ENCODE measurements at places on chromosomes 1 and 21. TPM values are rescaled to one million over a fixed set of nuclear protein-coding genes. Genes with fewer than 3 reads are reported as not detected.

Gene DLGAP3
- not detected for total RNA-seq

Gene RXRG
- 43.3 TPM for total RNA-seq

Gene BTBD19
- total RNA-seq, result 5.0 TPM

Gene OR2T11
- total RNA-seq, result not detected

Gene SH2D1B
- 0.62 TPM for total RNA-seq

Gene SLC2A1
- 124 TPM for total RNA-seq

Gene FCRLA
- 1.4 TPM for total RNA-seq

Gene LRRC3
- total RNA-seq, result 2.4 TPM

Gene KCNA2
- 4.8 TPM for total RNA-seq

Gene UBXN10
- 0.51 TPM for total RNA-seq

Gene PSMG1
- 15.5 TPM for total RNA-seq

Gene TEDDM1
- total RNA-seq, result not detected

Gene TNFRSF25
- total RNA-seq, result 33.0 TPM

Gene UTS2
- not detected for total RNA-seq

Gene SPRR2F
- not detected for total RNA-seq

Gene LCE2C
- total RNA-seq, result not detected

Gene ZBTB8B
- under 0.01 TPM for total RNA-seq

Gene PDIK1L
- 11.7 TPM for total RNA-seq

Gene FAM163A
- 0.21 TPM for total RNA-seq

Gene FAM78B
- 0.82 TPM for total RNA-seq

Gene ANKRD34A
- 0.51 TPM for total RNA-seq

Gene LCE3D
- total RNA-seq, result not detected

Gene CATSPER4
- total RNA-seq, result not detected

Gene CCDC17
- not detected for total RNA-seq

Gene MCOLN3
- total RNA-seq, result 0.62 TPM

Gene GJA5
- 15.4 TPM for total RNA-seq

Gene ELF3
- total RNA-seq, result 122 TPM

Gene SF3B4
- 9.9 TPM for total RNA-seq

Gene NUP210L
- total RNA-seq, result 0.21 TPM

Gene TRAPPC3
- 32.4 TPM for total RNA-seq

Gene SERTAD4
- 7.0 TPM for total RNA-seq

Gene ACADM
- total RNA-seq, result 109 TPM

Gene CASQ2
- 765 TPM for total RNA-seq

Gene MEGF6
- 33.6 TPM for total RNA-seq

Gene L1TD1
- total RNA-seq, result 0.41 TPM

Gene SMPDL3B
- total RNA-seq, result 2.7 TPM

Gene ADAMTSL4
- total RNA-seq, result 50.4 TPM

Gene KIF14
- total RNA-seq, result 5.1 TPM

Gene CD1D
- 1.8 TPM for total RNA-seq

Gene CYP4X1
- 3.0 TPM for total RNA-seq

Gene BGLAP
- 1.0 TPM for total RNA-seq

Gene WNT4
- total RNA-seq, result 7.7 TPM

Gene TMEM234
- 10.6 TPM for total RNA-seq

Gene THEM5
- total RNA-seq, result not detected

Gene ADORA3
- total RNA-seq, result not detected

Gene S100A4
- total RNA-seq, result 160 TPM

Gene KRTAP12-2
- total RNA-seq, result not detected

Gene PTGS2
- 5.4 TPM for total RNA-seq

Gene ATP1A2
- 144 TPM for total RNA-seq

Gene UMODL1
- 0.10 TPM for total RNA-seq

Gene UBL4B
- total RNA-seq, result not detected

Gene MYBPH
- total RNA-seq, result 37.5 TPM

Gene LORICRIN
- total RNA-seq, result not detected

Data from tongue (tissue), 3 donors.